Right lobe of liver (tissue), 6 donors: ENCODE measurements at places on chromosomes 2 and 18.
A peak's percentile ranks its signal among the peaks of the same experiment; 100 is the strongest.

DNA sequence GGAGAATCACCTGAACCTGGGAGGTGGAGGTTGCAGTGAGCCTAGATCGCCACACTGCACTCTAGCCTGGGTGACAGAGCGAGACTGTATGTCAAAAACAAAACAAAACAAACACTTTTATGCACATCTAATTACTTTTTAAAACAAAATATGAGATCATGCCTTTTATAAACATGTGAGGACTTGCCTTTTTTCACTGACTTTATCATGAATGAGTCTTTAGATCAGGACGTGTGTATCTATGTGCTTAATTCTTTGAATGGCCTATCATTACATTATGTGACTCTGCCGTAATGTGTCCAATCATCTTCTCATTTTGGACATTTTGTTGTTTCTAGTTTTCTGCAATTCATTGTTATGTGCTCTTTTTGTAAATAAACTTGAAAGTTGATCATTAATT is 58.7 kb downstream of the FAM117B start:
- no peak for DNase-seq

DNA sequence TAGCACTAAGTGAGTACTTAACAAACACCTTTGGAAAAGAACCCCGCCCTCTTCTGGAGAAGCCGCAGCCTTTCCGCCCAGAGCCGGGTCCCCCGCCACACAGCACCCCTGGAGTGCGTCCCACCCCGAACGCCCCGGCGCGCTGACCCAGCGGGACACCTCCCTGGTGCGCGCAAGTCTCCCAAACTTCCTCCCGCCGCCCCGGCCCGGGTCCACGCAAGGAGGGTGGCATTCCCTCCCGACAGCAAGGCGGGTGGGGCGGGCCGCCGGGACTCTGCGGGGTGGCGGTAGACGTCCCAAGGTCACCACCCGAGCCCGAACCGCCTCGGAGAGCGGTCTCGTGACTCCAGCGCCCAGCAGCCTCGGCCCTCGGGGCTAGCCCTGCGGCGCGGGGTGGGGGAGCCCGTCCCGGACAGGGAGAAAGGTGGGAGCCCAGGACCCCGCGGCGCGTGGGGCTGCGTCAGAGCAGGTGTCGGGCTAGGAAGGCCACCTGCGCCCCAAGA is 598 bp downstream of the CCDC93 start:
- peak; percentile 75 for DNase-seq

GRCh38 chr2:164606557-164606956 is 14.7 kb downstream of the GRB14 start:
- DNase-seq = no peak

GRCh38 chr2:1082456-1083205 is 132.0 kb downstream of the SNTG2 start:
- no peak for DNase-seq

DNA sequence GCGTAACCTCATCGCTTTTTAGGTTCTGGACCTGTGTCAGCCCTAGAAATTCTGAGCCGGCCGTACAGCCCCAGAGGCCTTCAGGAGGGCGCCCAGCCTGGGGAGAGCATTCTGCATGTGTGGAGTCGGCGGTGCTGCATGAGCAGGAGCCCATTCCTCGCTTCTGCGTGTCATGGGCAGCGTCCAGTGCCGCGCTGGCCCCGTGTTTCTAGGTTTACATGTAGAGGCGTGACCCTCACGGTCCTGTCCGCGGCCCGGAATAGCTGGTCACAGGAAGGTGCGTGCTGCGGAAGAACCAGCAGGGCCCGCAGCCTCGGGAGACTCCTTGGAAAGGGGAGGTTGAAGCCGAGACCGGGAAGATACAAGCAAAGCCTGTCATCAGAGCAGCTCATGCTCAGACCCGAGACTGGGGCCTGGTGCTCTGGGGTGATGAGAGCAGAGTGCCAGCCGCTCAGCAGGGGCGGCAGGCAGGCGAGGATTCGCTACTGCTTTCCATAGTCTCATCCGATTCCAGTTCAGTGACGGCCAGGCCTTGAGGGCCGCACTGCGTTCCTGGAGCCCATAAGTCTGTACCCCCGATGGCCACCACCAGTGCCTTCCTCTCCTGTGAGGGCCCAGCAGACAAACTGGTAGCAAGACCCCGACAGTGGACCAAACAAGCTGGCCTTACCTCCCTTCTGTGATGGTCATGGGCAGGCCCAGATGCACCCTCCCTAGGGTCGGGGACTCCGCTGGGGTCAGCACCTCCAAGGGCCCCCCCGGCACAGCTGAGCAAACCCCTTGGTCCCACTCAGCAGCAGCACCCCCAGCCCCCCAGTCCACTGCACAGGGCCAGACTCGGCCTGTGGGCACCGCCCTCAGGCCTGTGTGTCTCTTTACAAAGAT is 15.6 kb upstream of the NFATC1 start:
- no peak for DNase-seq

DNA sequence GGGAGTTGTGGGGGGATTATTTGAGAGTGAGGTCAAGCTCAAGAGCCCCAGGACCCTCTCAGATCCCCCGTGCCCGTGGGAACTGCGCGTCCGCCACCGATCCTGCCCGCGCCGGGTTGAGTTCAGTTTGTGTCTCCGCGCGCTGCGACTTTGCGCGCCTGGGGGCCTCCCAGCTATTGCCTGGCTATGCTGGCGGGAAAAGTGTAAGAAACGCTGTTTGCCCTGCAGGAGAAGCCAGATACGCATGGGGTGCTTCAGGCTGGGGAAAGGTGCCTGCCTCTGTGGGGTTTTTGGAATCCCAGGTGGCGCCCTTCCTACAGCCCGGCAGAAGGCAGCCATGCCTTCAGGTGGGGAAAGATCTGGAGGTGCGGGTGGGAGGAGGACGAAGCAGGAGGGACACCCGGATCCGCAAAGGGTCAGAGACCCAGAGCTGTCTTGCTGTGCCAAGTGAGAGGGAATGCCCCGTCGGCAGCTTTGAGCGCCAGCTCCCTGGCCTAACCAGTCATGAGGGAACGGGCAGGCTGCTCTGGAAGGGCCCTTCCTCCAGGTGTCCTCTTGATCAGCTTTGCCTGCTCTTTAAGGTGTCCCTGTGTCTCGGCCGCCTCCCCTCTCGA is 22.5 kb downstream of the TEX44 start:
- no peak for DNase-seq

DNA sequence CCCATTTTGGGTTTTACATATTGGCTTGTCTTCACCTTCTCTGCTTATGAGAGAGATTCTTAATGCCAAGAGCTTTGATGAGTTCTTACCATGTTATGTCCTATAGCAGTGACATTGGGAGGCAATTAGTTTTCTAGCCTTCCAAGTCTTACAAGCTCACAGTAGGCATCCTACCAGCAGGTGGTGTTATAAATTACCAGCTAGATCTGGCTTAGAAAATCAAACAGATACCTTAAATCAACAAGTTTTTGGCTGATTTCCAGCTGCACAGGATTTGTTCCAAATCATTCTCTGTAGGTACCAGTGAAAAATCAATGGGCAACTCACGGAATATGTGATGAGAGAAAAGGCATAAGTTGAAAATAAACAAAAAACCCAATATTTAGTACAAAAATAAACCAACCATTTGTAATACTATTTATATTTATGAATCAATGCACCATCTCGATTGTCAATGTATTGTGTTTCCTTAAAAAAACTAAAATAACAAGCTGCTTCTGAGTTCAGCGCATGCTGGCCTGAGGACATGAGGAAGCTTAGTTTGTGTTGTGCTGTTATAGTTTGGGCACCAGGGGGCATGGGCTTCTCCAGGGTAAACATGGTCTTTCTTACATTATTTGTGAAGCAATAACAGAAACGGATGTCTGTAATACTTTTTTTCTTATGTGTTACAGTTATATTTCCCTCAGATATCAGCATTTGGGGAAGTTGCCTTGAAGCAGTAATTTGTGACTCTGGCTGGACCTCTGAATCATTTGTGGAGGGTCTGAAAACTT is 34.1 kb upstream of the NXPH2 start:
- DNase-seq = no peak

DNA sequence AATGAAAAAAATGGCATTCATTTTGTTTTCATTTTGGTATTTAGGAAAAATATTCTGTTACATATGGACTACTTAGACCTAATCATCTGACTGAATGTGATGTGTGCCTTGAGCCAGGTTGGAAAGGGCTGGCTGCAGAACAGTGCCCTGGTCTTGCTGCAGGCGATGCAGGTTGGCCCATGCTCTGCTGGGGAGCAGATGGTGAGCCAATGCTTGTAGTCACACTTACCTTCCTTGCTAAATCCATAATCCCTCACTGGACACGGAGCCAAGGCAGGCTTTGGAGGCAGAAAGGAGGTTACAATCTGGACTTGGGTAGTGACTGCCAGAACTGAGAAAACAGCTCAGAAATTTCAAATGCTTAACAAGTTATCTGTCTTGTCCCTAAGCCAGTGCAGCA is 228.7 kb downstream of the ARHGAP15 start:
- no peak for DNase-seq

- peak; percentile 97 for DNase-seq
These were observed at the start of gene NPC1 for GRCh38 chr18:23586249-23587196. Gene NPC1 (minus strand): TSS chr18:23586506. CDS start chr18:23586343, 163 bp downstream.

DNA sequence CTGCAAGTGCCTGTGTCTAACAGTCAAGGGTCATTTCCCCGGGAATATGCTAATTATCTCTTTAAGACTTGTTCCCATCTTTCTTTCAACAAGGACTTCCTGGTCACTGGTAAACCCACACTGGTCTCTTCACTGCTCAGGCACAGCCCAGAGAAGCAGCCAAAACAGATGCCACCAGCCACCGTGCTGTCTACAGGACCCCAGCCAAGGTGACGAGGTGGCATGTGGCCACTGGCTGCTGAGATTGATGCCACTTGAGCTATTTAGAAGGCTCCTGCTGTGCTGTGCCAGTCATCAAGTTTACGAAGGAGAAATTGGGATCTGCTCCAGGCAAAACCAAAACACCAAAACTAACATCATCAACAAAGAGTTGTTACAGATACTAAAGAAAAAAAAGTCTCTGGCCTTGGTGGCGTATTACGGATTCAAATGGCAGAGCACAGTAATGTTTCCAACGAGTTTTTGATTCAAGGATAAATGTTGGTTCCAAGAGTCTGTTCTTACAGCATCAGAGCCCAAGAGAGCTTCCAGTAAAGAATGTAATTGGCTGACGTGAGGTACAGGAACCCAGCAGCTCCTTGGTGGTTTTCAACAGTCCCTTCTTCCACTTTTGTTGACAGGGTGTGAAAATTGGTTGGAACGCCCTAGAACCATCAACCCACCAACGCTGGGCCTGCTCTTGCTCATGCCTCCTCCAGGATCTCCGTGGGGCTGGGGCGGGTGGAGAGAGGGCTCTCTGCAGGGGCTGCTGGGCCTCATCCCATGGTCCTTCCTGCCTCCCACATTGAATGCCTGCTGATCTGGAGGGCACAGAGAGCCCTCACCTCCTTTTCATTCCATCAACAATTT is 63.7 kb upstream of the ZCCHC2 start:
- no peak for DNase-seq

DNA sequence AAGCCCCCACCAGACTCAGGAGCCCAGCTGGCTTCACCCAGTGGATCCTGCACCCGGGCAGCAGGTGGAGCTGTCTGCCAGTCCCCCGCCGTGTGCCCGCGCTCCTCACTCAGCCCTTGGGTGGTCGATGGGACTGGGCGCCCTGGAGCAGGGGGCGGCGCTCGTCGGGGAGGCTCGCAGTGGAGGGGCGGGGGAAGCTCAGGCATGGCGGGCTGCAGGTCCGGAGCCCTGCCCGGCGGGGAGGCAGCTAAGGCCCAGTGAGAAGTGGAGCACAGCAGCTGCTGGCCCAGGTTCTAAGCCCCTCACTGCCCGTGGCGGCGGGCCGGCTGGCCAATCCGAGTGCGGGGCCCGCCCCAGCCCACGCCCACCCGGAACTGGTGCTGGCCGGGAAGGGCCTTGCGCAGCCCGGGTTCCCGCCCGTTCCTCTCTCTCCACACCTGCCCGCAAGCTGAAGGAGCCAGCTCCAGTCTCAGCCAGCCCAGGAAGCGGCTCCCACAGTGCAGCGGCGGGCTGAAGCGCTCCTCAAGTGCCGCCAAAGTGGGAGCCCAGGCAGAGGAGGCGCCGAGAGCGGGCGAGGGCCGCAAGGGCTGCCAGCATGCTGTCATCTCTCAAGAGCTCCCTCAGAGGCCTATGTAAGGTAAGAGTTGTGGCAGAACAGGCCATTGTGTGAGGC is 1307.8 kb upstream of the TMEFF2 start:
- no peak for DNase-seq

DNA sequence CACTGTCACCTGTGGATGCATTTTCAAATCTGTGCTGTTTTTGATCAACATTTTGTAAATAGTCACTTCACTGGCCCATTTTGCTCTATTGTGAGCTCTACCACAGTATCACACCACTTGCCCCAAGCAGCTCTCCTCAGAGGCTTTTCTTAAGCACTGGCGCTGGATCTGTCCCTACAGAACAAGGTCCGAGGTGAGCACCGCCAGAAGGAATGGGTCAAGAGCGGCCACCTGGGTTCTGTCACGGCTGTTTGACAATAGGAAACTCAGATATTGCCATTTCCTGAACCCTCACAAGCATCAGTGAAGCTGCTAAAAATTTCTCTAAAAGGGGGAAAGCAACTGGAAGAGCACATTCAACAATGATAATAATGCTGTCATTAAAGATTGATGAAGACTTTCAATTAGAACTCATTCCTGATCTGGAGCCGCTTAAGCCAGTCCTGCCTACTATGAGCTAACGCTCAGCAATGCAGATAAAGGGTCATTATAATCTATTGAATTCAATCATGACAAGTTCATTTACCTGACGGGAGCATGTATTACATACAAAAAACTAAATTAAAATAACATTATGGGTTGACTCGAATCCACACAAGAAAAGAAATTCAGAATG is 514.0 kb downstream of the GALR1 start:
- DNase-seq = no peak

- DNase-seq = no peak
These were observed 121.0 kb upstream of the KYNU start for GRCh38 chr2:142756430-142756829.

GRCh38 chr2:4840791-4841190 is 851.4 kb upstream of the SOX11 start:
- no peak for DNase-seq

- DNase-seq = no peak
These were observed 14.3 kb downstream of the KCNK3 start for GRCh38 chr2:26706616-26707473.

GRCh38 chr2:64737547-64737946 is 83.8 kb upstream of the SERTAD2 start:
- DNase-seq = no peak

GRCh38 chr2:6930923-6931647 is 13.9 kb downstream of the RNF144A start:
- no peak for DNase-seq

DNA sequence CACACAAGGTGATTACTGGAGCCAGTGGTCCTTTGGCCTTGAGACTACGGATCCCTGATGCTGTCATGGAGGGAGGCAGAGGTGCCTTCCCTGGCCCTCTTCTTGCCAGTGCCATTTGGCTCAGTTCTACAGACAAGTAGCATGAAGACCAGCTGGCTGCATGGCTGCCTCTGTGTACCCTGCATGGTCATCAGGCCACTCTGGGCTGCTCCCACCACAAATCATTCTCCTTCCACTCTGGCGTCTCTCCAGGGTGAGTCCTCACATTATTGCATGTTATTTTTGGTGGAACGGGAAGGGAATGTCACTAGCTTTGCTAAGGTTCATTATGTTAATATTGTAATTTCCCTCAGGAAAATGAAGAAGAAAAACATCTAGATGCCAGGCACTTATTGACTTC is 229.8 kb downstream of the VAPA start:
- no peak for DNase-seq

GRCh38 chr2:218003981-218004419 is 1.2 kb upstream of the TNS1 start:
- no peak for DNase-seq

- no peak for DNase-seq
These were observed 135.3 kb downstream of the ZNF236 start for GRCh38 chr18:76957384-76958355.

- DNase-seq = no peak
These were observed 128.6 kb downstream of the KCTD1 start for GRCh38 chr18:26419746-26420145.

- DNase-seq = peak; percentile 96
These were observed at the start of gene PTCD3 for GRCh38 chr2:86105969-86106945. Gene PTCD3 (plus strand): TSS chr2:86106235. CDS start chr2:86106248, 13 bp downstream.
